ENCODE measurements at places on chromosomes 1 and 21. TPM values are rescaled to one million over a fixed set of nuclear protein-coding genes. Genes with fewer than 3 reads are reported as not detected.

- no peak for DNase-seq
Measured at GRCh38 chr1:226751703-226752102, 12.6 kb upstream of the ITPKB start.

DNA sequence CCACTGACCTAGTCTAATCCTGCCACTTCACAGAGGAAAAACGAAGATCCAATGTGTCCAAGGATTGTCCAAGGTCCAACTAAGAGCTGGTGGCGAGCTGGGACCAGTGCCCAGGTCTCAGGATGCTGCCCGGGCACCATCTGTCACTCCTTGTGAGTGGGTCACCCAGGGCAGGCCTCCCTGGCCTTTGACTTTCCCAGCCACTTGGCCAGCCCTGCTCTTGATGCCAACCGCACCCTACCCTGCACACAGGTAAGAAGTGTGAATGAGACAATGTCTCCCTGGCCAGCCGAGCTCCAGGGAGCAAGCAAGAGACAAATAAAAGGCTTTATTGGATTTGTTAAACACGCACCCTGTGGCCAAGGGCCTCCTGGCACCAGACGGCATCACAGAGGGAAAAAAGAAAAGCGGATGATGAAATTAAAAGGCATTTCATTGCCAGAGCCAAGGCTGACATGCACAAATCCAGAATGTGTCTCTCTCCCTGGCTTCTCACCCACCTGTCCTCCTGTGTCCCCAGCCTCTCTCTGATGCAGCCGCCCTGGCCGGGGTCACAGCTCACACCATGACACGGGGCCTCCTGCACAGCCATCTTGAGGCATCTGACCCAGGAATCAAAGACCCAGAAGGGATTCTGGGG lies 72.8 kb downstream of the CAMK2N1 start:
- DNase-seq = no peak

TTLL10 gene
- not detected for total RNA-seq

AMPD1 gene
- not detected for total RNA-seq

FOXD2 gene
- under 0.01 TPM for total RNA-seq

FCRLA gene
- not detected for total RNA-seq

ITGB2 gene
- 0.22 TPM for total RNA-seq
